ENCODE measurements at places on chromosomes 7 and 10.

GRCh38 chr7:45718464-45719330, 144.5 kb downstream of the ADCY1 start:
- no peak for DNase-seq

GRCh38 chr7:102138676-102139075, 148.0 kb upstream of the SH2B2 start:
- no peak for DNase-seq

- DNase-seq, result no peak
These were observed 245.6 kb upstream of the FERD3L start for GRCh38 chr7:19390795-19391194.

GRCh38 chr7:37068902-37069301, 344.6 kb upstream of the AOAH start:
- DNase-seq, result no peak

- peak; percentile 83 for DNase-seq
These were observed 143.4 kb downstream of the TCF7L2 start for GRCh38 chr10:113093188-113094113.

DNA sequence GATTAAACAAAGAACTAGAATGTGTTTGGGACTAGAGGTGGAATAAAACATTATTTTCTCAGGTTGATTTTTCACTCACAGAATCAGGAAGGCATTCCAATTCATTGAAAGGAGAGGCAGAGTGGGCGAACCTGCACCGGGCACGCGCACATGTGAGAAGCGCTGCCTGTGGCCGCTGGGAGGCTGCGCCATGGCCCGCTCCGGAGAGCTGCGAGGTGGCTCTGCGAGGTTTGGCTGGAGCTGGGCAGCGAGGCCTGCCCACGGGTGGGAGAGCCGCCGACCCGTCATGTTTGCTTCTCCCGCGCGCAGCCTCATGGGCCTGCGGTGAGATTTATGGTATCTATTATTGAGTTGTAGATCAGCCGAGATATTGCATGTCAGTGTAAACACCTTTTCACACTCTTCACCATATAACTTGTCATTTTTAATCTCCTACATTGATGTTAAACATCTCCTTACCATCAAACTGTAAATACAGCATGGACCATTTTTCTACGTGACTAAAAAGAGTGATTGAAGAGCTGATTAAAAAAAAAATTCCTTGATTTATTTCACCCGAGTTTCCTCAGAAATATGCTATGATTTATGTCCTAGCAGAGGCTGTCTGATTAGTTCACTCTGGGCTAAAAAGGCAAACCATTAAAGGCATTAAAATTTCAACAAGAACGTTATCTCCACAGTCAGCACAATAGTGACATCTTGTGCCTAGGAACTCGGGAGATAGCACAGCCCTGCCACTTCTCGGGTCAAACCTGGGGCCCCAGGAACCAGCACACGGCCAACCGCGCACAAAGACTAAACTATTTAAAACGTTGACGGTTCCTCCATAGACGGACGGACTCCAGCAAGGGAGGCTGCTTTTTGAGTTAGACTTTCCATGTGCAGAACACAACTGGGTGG, 96.6 kb upstream of the RNF32 start:
- no peak for DNase-seq

DNA sequence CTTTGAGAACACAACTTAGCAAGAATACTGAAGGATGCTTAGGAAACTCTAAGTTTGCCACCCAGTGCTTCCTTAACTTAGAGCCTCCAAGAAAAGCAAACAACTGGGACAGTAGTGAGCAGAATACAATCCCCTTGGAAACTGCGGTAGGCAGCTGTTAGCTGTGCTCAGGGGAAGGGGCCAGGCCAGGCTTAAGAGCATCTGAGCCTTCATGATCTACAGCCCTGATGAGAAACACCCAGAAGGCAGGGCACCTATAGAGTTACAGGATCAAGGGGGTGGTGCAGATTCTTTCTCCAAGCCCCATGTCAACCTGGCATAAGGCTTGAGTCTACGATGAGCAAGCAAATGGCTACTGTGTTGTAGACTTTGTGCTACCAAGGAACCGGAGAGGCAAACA, 51.4 kb upstream of the DLG5 start:
- DNase-seq, result no peak

DNA sequence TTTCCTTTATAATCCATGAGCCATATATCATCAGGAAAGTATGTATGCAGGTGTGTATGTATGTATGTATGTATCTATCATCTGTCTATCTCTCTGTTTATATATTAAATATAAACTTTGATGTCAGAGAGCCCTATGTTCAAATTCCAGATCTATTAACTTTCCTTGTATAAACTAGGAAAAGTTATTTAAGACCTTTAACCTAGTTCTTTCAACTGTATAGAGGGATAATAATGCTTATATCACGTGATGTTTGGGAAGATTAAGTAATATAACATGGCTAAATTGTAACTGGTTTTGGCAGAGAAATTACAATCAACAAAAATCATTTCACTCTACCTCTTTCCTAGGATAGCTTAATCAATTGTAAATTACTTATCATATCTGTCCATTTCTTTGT, 628.3 kb upstream of the IGFBP3 start:
- no peak for DNase-seq

- DNase-seq, result no peak
These were observed 1210.5 kb upstream of the SORCS1 start for GRCh38 chr10:108374991-108375390.

- no peak for DNase-seq
These were observed 29.7 kb downstream of the EBF3 start for GRCh38 chr10:129934196-129934925.

DNA sequence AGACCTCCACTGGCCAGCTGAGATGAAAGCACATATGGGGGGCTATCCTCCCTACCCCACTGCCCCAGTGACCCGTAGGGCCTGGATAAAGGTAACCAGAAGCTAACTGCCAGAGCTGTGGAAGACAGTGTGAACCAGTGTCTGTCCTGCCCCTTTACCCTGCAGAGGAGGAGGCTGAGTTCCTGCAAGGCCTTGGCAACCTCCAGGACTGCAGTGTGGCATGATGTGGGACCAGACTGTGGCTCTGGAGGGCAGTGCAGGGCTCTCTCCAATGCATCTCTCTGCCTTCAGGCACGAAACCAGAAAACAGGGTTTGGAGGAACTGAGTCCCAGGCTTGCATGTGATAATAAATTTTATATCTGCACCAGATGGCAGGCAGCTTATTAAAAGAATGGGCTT, 93.1 kb downstream of the EPC1 start:
- no peak for DNase-seq

DNA sequence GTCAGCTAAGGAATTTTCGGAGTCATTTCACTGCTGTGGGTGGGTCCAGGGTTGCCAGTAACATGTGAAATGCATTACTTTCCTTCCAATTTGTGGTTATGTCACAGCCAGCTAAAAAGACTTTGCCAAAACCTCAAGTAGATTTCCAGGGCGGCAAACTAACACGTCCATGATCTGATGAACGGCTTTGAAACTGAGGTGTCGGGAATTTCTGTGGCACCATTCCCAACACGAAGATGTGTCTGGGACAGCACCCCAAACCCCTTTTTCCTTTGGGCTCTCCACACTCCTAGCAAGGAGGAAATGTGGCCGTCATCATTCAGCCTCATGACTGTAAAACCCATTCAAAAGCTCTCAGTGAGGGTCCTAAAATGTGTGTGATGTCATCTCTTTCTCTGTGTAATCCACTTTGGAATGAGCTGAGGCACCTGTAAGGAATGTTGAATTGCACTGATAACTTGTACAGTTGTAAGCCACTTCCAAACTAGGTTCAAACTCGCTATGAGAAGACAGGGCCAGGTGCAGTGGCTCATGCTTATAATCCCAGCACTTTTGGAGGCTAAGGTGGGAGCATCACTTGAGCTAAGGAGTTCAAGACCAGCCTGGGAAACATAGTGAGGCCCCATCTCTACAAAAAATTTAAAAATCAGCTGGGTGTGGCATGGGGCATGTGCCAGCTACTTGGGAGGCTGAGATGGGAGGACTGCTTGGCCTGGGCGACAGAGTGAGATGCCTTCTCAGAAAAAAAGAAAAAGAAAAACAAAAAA, 146.1 kb upstream of the FRMD4A start:
- DNase-seq, result no peak

GRCh38 chr10:30489346-30489745, 55.4 kb downstream of the MAP3K8 start:
- no peak for DNase-seq

DNA sequence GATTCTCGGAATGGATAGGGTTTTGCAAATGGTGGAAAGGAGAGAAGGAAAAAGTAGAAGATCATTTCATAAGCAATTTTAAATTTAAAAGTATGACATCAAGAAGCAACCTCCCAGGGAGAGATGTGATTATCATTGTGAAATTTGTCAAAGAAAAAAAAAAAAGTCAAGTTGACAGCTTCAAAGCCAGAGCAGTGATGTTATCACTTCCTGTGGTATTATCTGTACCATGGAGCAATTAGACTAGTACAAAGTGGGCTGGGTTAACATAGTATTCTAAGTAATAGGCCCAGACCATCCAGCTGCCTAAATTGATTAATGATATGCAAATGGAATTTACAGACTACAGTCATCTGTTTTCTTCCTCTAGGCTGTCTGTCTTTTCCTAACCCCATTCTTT, 84.0 kb upstream of the NPY start:
- no peak for DNase-seq

DNA sequence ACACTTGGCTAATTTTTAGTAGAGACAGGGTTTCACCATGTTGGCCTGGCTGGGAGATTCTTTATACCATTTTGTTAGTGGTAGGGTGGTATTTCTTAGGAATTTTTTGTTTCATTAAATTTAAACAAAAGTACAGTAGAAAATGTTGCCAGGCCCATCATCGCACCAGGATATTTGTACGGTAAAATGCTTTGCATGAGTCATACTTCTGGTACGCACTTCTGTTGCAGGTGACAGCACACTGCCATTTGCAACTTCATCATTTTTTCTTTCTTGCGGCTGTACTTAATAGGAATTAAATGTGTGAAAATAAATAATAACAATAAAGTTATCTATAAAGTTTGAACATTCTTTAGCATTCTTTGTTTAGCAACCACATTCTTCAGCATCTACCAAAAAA, 195.6 kb downstream of the SKAP2 start:
- no peak for DNase-seq

GRCh38 chr7:32227746-32228145, 157.5 kb upstream of the PDE1C start:
- no peak for DNase-seq

DNA sequence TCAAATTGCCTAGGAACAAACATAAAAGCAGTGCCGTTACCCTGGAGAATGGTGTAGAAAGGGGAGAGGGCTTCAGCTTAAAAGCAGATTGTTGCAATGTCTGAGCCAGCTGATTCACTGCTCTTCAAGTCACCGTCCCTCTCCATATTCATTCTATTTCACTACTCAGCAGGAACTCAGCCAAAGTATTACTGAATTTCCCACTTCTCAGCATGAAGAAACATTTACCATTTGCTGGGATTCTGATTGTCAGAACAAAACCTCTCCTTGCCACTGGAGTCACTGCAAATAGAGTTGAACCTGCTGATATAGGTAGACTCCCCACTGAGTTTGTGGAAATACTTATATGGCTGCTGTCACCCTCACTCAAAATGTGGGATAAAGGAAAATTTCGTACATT, 71.7 kb downstream of the PPP1R17 start:
- no peak for DNase-seq

DNA sequence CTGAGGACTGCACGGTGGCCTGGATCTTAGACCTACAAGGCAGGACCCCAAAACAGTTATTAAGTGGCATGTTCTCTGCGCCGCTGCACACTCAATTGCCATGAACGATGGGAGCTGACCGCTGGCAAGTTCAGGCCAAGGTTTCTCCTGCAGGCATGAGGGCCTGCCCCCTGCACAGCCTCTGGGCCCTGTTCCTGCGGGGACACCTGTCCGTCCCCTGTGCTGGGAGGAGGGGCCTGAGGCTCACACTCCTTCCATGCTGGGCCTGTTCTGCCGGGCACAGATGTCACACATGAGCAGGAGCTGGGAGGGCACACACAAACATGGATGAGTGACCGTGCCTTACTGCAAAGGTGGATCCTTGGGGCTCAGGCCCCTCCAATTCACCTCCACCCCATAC, 90.0 kb downstream of the PTPRN2 start:
- no peak for DNase-seq

GRCh38 chr7:23472046-23472445, 1.8 kb upstream of the IGF2BP3 start:
- no peak for DNase-seq

GRCh38 chr7:140998715-140999114, 16.0 kb downstream of the MRPS33 start:
- no peak for DNase-seq

Data from RWPE1 (cell line).